RWPE1 (cell line): ENCODE measurements at places on chromosomes 6 and 20.

GRCh38 chr20:60115451-60115850 is 157.2 kb downstream of the CDH26 start:
- no peak for DNase-seq

DNA sequence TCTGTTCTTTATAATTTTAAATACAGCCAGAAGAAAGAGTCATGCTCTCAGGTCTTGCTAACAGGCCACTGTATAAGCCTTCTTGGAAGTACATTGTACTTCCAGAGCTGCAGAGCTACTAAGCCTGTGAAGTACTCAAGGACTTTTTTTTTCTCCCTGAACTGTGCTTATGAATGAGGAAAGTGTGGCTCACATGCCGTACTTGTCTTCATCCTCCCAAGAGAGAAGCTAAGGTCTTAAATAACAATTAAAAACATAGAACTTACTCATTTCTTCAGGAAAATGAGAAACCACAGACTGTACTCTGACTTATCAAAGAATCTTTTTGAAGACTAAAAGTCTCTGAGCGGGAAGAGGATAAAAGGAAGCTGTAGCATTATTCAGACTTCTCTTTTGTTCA is 218.3 kb downstream of the HTR1B start:
- no peak for DNase-seq

DNA sequence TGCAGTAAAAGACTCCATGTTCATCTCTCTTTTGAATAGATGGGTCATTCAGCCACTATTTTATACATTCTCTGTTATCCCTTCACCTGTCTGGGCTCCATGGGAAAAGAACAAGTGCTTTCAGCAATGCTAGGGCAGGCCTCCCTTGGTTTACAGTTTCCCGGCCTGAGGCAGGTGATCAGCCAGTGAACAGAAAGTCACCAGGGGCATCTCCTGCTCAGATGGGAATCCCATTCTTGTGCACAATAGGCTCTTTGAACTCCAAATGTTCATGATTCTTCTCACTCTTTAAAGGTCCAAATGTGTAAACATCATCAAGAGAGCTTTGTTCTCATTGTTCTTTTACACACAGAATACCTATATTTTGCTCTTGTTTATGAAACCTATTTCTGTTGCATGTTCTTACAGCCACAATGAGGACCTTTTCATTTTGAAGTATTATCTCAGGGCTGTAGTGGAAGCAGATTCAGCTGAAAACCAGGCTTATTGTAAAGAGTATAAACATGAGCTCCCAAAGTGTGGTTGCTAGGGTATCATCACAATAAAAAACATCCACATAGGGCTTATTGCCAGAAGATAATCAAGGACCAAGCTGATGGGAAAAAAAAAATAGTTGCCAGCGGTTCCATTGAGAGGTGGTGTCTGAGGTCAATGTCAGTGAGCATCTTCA is 267.1 kb upstream of the SGK1 start:
- DNase-seq = no peak

GRCh38 chr6:40358473-40359460 is 228.4 kb downstream of the LRFN2 start:
- DNase-seq = no peak

DNA sequence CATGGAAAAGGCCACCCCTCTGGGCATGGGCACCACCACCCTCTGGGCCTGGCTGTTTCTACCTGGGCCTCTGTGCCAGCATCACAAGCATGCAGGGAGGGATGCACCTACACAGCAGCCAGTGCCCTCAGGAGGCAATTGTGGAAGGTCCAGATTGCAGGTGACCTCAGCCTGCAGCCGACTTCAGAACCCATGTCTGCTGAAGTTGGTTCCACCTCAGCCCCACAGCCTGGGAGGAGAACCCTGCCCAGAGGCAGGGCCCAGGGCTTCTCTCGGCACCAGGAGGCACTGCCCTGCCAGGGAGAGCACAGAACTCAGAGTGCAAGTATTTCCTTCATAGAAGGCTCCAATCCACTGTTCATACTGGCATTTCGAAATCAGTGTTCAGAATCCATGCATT is 149.8 kb downstream of the TTLL2 start:
- DNase-seq = no peak

DNA sequence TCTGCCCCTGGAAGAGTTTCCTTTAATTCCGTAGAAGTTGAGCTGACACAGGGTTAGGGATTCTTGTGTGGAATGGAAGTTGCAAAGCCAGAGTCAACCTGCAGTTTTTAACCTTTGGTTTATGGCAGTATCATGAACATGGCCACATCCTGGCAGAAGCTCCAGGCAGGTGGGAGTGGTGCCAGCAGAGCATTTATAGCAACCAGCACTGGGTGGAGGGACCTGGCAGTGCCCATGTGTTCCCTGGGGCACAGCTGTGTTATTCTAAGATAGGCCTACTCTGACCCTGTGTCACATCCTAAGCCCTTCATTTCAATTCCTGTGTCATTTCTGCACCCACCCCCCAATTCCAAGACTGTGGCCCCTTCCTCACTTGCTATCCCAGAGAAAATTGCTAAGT is 26.1 kb upstream of the ZNF831 start:
- no peak for DNase-seq

GRCh38 chr20:10078403-10078802 is 43.6 kb downstream of the ANKEF1 start:
- DNase-seq = no peak

DNA sequence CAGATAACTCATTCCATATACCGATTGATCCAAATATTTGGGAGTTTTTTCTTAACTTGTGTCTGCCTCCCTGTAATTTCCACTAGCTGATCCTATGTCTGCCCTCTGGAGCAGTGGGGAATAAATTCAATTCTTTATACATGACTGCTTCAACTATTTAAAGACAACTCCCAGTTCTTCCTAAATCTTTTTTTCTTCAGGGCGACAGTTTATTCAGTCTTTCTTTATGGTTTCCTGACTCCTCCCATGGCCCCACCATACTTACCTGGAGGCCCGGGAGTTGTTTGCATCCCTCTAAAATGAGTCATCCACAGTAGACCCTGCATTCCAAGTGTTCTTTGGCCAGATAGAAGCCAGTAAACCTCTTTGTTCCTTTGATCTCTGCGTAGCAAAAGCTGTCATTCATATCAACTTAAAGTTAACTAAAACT is 73.6 kb downstream of the LCA5 start:
- DNase-seq = peak; percentile 69

DNA sequence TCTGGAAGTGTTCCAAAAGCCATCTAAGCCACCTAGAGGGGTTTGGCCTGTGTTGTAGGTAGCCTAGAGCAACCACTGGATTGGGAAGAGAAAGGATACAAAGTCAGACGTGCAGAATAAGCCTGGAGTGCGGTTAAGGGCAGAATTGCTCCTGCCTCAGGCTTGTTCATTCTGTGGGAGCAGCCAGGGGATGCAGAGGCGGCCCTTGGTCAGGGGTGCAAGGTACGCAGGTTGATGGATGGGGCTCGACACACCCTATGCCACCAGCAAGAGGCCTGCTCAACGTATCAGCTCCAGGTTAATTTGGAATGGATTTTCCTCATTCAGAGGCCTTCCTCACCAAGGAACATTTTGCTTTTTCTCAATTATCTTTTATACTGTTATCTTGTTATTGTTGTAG is 129.8 kb downstream of the SLC23A2 start:
- DNase-seq = no peak

- DNase-seq = no peak
Observed at GRCh38 chr20:516799-517198, 26.8 kb downstream of the CSNK2A1 start.

GRCh38 chr6:111472933-111473435 is 10.0 kb downstream of the REV3L start:
- DNase-seq = no peak

DNA sequence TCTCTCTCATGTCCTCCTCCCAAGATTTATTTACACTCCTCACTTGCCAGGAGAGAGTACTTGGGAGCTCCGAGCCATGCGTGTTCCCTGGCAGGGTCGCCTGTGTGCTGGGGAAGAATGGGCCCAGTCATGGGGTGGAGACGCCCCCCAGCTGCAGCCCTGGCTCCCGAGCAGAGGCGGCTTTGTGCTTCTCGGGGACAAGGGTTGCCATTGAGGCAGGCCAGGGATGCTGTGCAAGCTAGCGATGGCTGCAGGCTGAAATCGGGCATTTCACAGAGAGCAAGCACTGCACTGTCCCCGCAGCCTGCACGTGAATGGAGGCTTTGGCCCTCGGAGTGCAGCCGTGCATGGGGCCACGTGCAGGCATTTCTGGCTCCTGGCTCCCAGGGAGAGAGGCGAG is 23.8 kb downstream of the PHACTR3 start:
- DNase-seq = no peak

GRCh38 chr20:56995635-56996075 is 270.8 kb downstream of the BMP7 start:
- DNase-seq = peak; percentile 80

DNA sequence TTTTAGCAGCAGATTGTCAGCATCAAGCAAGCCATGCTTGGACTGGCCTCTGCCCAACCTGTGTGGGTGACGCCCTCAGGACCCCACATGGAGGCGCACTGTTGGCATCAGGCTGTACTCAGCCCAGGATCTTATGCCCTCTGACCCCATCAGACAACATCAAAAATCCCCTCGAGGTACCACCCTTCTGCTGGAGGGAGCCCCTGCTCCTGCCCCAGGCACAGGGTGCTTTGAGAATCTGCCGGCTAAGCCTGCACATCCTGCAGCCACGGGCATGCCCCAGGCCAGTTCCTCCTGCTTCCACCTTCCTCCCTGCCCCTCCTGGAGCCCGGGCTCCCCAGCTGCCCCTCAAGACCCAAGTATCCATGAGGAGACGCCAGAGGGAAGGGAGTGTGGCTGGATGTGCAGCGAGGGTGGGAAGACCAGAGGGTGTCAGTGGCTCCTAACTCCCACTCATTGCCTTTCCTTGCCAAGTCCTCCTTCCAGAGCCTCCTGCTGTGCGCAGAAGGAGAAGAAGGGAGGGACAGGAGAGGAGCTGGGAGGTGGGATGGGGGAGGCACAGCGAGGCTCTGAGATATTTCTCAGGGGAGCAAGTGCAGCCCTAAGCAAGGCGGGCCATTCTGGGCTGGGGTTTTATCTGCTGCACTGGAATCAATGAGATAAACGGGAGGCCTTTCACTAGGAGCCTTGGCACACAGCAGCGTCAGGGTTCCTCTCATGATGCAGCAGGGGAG is 77.4 kb upstream of the CST7 start:
- DNase-seq = no peak

DNA sequence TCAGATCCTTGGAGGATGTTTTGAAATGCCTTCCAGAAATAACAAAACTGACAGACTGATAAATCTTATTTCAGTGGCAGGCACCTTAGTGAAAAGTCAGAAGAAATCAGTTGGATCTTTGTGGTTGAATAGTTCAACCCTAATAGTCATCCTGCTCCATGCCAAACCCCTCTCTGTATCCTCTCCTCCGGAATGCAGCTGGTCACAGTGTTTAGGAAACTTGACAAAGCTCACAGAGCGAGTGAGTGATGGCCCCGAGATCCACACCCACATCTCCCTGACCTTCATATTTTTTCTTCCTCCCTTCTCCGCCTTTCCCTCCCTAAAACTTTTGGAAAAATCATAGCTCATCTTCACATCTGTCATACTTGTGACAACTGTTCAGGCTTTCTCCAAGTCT is 464.8 kb upstream of the CDH4 start:
- DNase-seq = no peak

GRCh38 chr6:17032988-17033634 is 68.7 kb upstream of the STMND1 start:
- DNase-seq = peak; percentile 85

- DNase-seq = peak; percentile 77
Observed at GRCh38 chr6:56652994-56653393, 10.3 kb upstream of the DST start.

- DNase-seq = no peak
Observed at GRCh38 chr6:137724018-137724403, 143.0 kb upstream of the TNFAIP3 start.

GRCh38 chr6:159758031-159759001 is 3.5 kb upstream of the ACAT2 start:
- DNase-seq = peak; percentile 19

DNA sequence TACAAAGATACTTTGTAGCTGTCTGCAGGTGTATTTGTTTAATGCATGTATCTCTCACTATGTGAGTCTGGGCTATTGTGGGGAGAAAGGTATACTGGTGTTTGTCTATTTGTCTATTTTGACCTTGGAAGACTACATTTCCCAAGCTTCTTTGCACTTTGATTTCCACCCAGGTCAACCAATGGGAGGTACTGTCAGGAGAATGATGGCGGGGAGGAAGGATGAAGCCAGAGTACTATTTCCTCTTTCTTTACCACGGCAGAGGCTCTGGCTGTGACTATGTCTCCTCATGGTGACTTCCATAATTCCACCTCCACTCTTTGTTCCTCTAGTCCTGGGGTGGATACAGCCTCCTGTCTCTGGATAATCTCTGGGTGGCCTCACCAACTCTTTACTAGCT is 23.1 kb downstream of the LBP start:
- DNase-seq = peak; percentile 43
